ENCODE measurements at places on chromosomes 2 and 18.
A peak's percentile ranks its signal among the peaks of the same experiment; 100 is the strongest.

DNA sequence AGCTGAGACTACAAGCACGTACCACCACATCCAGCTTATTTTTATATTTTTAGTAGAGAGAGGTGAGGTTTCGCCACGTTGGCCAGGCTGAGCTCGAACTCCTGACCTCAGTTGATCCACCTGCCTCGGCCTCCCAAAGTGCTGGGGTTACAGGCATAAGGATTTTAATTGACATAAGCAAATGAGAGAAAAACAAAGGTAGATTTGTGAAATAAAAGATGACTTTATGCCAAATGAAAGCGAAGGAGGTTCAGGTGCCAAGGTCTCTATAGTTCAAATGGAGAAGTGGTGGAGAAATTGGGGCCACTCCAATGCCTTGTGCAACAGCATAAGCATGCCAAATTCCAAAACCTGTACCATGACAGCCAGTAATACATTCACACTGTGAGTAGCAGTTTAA lies 180.6 kb downstream of the MREG start:
- no peak for DNase-seq

GRCh38 chr2:95301876-95302641 lies 4.9 kb downstream of the KCNIP3 start:
- DNase-seq = no peak

DNA sequence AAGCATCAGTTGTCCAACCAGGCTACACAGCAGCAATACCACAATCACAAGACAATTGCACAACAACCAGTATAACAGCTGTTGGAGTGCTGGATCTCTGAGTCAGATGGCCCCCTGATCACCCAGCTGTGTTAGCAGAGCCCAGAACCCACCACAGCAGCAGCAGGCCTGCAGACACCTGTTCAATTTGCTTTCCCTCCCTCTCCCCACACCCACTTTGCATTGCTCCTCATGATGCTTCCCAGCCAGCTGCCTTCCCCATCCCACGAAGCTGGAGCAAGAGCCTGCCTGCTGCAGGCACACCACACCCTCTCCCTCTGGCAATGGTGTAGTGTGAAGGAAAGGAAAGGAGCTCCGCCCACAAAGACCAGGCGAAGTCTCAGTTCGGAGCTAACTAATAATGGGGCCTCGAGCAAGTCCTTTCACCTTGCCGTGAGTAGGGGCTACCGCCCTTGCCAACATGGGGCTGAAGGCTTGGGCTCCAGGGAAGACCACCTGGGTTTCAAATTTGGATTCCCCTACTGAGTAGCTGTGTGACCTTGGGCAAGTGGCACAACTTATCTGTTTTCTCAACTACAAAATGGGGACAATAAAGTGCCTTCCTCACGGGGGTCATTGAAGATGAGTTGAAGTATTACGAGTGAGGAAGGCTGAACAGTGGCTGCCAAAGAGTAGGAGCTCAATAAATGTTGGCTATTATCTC lies 19.4 kb upstream of the ZBTB7C start:
- no peak for DNase-seq

GRCh38 chr2:85753525-85754312 lies at the start of gene ATOH8:
Gene ATOH8 (plus strand): TSS chr2:85753991. CDS start chr2:85754190, 199 bp downstream.
- DNase-seq = no peak

DNA sequence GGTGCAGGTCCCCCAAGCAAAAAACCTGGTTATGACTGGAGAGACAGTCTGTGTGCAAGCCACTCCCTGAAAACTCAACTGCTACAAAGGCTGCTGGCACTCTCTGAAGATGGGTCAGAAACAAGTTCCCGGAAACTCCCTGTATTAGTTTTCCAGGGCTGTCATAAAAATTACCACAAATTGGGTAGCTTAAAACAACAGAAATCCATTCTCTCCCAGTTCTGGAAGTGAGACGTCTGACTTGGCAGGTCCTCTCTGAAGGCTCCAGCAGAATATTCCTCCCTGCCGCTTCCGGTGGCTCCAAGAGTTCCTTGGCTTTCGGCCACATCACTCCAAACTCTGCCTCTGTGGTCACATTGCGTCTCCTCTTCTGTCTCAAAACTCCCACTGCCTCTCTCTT lies 30.1 kb upstream of the SERPINE2 start:
- DNase-seq = no peak

GRCh38 chr18:8822643-8823042 lies 117.3 kb downstream of the MTCL1 start:
- no peak for DNase-seq

- no peak for DNase-seq
Observed at GRCh38 chr2:9739531-9739964, 103.7 kb upstream of the TAF1B start.

DNA sequence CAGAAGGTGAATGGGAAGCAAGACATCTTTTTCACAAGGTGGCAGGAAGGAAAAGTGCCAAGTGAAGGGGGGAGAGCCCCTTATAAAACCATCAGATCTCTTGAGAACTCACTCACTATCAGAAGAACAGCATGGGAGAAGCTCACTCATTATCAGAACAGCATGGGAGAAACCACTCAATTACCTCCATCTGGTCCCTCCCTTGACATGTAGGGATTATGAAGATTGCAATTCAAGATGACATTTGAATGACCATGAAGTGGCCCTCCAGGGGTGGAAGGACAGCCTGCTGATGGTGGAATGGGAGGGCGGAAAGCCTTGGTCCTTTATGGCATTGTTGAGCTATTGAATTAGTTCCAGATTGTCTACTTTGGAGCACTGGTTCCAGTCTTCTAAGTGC lies 413.0 kb upstream of the MEX3C start:
- no peak for DNase-seq

- no peak for DNase-seq
Observed at GRCh38 chr2:176115883-176116813, at the start of gene HOXD10. Gene HOXD10 (plus strand): TSS chr2:176116778. CDS start chr2:176116834, 56 bp downstream.

- no peak for DNase-seq
Observed at GRCh38 chr18:46386788-46387187, 270.2 kb downstream of the LOXHD1 start.

DNA sequence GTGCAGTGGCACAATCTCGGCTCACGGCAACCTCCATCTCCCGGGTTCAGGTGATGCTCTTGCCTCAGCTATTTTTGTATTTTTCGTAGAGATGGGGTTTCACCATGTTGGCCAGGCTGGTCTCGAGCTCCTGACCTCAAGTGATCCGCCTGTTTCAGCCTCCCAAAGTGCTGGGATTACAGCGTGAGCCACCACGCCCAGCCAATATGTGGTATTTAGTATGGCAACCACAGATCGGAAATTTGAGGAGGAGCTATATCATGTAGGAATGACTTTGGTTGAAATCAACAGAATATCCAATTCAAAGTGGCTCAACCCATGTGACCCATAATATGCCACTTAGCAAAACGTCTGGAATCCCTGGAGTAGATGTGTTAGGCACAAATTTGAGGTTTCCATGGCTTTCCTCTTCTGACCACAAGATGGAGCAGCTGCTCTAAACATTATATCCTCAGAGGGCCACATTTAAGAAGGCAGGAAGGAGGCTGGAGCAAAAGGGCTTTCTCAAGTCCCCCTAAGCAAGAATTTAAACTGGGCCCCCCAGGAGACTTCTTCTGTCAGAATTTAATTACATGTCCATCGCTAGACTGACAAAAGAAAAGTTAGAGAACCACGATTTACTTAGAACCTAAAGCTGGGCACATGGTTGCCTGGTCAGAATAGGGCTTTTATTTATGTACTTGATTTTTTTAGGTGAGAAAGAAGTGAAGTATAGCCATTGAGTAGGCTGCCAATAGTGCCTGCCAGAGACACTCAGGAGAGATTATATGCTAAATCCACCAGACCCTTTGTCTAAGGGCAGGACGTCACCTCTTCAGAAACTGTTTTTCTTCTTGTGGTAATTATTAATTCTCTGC lies 49.6 kb upstream of the ITSN2 start:
- peak; percentile 40 for DNase-seq

GRCh38 chr18:50192995-50193795 lies 1.8 kb downstream of the MYO5B start:
- DNase-seq = no peak

DNA sequence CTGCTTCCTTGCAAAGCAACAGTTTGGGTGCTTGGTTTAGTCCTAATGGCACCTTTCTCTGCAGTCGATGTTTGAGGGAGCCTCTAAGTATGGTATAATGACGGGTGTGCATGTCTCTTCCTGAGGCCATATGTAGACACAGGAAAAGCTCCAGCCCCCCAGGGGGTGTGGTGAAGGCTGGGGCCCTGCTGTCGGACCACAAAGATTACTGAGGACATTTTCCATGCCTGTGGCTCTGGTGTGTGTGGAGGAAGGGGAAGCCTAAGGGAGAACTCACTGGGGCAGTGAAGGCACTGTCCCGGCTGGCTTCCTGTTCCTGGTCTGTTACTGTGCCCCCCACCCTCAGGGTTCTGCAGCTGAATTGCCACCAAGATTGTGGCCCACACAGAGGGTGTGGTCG lies 187.1 kb downstream of the FHOD3 start:
- DNase-seq = no peak

- no peak for DNase-seq
Observed at GRCh38 chr2:100125626-100126025, 16.8 kb downstream of the AFF3 start.

- no peak for DNase-seq
Observed at GRCh38 chr2:240437551-240437860, 2.0 kb downstream of the GPC1 start.

GRCh38 chr2:72118386-72118785 lies 29.3 kb downstream of the CYP26B1 start:
- DNase-seq = no peak

DNA sequence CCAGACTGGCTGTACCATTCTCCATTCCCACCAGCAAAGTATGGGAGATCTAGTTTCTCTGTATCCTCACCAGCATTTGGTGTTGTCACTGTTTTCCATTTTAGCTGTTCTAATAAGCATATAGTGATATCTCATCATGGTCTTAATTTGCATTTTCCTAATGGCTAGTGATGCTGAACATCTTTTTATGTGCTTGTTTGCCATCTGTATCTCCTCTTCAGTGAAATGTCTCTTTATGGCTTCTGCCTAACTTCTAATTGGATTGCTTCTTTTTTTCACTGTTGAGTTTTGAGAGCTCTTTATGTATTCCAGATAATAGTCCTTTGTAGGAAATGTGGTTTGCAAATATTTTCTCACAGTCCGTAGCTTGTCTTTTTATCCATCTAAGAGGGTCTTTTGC lies 18.9 kb upstream of the BIN1 start:
- DNase-seq = no peak

- peak; percentile 4 for DNase-seq
Observed at GRCh38 chr2:18750672-18751554, 161.5 kb upstream of the NT5C1B start.

- DNase-seq = peak; percentile 29
Observed at GRCh38 chr2:219571311-219572236, at the start of gene OBSL1. Gene OBSL1 (minus strand): TSS chr2:219571539. CDS start chr2:219571232, 307 bp downstream.

GRCh38 chr2:95043300-95044093 lies 18.0 kb downstream of the MAL start:
- DNase-seq = peak; percentile 14

GRCh38 chr2:161209902-161210301 lies 49.7 kb downstream of the TANK start:
- no peak for DNase-seq

DNA sequence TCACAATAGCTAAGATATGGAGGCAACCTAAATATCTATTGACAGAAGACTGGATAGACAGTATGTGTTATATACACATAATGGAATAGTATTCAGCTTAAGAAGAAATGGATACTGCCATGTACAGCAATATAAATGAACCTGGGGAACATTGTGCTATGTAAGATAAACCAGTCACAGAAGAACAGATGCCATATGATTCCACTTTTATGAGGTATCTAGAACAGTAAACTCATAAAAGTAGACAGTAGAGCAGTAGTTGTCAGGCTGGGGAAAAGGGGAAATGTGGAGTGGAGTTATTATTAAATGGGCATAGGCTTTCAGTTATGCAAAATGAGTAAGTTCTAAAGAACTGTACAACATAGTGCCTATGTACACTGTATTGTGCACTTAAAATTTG lies 1055.7 kb upstream of the TMEFF2 start:
- DNase-seq = no peak

GRCh38 chr2:3253913-3254441 lies 123.6 kb downstream of the EIPR1 start:
- DNase-seq = no peak

- DNase-seq = no peak
Observed at GRCh38 chr2:455015-455705, 167.3 kb upstream of the ALKAL2 start.

DNA sequence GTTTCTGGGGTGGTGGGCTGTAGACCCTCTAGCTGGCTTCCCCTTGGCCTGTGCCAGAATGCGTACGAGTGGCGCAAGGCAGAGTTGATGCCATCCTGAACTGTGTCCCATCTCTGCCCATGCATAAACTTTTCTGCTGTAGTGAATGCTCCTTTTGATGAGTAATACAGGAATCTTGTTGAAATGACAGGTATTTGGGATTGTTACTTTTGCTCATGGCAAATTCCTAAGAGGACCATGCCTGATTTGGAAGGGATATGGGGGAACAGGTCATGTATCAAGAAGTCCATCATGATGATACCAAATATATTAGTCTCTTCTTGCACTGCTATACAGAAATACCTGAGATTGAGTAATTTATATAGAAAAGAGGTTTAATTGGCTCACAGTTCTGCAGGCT lies 648.0 kb downstream of the SLC4A3 start:
- no peak for DNase-seq

GRCh38 chr2:212426637-212427412 lies 111.8 kb downstream of the ERBB4 start:
- no peak for DNase-seq

GRCh38 chr18:741931-742512 lies 29.6 kb upstream of the ENOSF1 start:
- DNase-seq = peak; percentile 10

GRCh38 chr2:173278794-173279526 lies 75.7 kb upstream of the CDCA7 start:
- DNase-seq = no peak

DNA sequence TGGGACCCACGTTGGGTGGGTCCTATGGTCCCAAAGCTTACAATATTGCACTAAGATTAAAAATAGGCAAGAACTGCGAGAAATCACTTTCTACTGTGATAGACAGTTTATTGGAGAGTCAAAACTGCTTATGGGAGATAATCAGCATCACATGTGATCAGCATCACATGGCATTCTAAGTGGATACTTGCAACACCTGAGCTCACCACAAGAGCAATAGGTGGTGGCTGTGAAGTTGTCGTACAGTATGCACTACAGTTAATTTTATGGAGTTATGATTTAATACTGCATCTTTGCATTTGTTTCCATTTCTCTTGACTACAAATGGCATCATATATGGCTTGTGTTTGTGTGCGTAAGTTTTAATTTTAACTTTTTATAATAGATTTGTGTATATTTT lies 11.6 kb downstream of the PNO1 start:
- DNase-seq = no peak

All from HS-5 (cell line).